ENCODE measurements at places on chromosomes 12 and 14.

DNA sequence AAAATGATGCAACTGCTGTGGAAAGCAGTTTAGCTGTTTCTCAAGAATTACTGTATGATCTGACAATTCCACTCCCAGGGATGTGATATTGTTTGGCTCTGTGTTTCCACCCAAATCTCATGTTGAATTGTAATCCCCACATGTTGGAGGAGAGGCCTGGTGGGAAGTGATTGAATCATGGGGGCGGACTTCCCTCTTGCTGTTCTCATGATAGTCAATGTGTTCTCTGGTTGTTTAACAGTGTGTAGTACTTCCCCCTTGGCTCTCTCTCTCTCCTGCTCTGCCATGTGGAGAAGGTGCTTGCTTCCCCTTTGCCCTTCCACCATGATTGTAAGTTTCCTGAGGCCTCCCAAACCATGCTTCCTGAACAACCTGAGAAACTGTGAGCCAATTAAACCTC lies 93.4 kb upstream of the CPM start:
- DNase-seq: no peak

DNA sequence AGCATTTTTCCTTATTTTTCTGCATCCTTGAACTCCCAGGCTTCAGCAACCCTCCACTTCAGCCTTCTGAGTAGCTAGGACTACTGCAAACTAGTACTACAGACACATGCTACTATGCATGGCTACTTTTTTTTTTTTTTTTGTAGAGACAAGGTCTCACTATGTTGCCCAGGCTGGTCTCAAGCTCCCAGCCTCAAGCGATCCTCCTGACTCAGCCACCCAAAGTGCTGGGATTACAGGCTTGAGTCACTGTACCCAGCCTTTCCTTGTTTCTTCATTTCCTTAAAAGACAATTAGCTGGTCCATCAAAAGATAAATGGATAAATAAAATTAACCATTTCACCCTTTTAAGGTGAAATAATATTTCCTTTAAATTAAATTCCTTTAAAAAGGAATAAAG lies 205.8 kb downstream of the SPTSSA start:
- no peak for DNase-seq

- no peak for DNase-seq
Measured at GRCh38 chr12:55718624-55719275, 1.4 kb upstream of the RDH5 start.

- no peak for DNase-seq
Measured at GRCh38 chr14:56094076-56094475, 24.1 kb upstream of the PELI2 start.

DNA sequence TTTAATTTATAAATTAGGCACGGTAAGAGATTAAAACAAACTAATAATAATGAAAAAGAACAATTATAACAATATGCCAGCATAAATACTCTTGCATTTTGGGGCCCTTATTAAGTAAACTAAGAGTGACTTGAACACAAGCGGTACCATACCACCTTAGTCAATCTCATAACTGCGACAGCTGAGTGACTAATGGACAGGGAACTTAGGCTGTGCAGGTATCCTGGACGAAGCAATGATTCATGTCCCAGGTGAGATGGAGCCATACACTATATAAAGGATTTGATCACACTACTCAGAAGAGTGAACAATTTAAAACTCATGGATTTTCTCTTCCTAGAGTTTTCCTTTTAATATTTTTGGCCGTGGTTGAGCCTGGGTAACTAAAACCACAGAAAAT lies 4.3 kb downstream of the KLRC4 start:
- DNase-seq: no peak

GRCh38 chr12:42076976-42077375 lies 67.7 kb downstream of the GXYLT1 start:
- no peak for DNase-seq

GRCh38 chr12:120583478-120584030 lies 2.4 kb upstream of the POP5 start:
- peak; percentile 75 for DNase-seq

DNA sequence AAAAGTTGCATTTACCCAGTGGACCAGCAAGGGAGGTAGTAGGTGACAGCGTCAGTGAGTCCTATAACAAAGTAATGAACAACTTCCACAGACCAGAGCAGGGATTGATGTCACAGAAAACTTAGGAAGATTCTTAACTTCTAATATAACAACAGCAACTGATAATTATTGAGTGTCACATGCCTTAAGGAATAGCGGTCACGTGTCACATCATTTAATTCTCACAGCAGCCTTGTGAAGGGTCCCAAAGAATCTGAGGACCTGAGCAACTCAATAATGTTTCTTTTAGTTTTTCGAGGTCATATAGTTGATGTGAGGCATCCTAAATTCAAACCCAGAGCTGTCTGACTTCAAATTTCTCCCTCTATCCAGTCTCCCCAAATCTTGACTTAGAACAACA lies 422.2 kb downstream of the EGLN3 start:
- DNase-seq: no peak

- DNase-seq: peak; percentile 45
Measured at GRCh38 chr12:113161415-113162016, 12.0 kb downstream of the CFAP73 start.

- DNase-seq: no peak
Measured at GRCh38 chr12:104339663-104340062, 36.1 kb downstream of the EID3 start.

- no peak for DNase-seq
Measured at GRCh38 chr14:54451961-54452360, 10.8 kb upstream of the CNIH1 start.

GRCh38 chr14:22997676-22998323 lies 12.1 kb downstream of the C14orf93 start:
- DNase-seq: no peak

- no peak for DNase-seq
Measured at GRCh38 chr12:30908722-30909348, 17.7 kb upstream of the TSPAN11 start.

DNA sequence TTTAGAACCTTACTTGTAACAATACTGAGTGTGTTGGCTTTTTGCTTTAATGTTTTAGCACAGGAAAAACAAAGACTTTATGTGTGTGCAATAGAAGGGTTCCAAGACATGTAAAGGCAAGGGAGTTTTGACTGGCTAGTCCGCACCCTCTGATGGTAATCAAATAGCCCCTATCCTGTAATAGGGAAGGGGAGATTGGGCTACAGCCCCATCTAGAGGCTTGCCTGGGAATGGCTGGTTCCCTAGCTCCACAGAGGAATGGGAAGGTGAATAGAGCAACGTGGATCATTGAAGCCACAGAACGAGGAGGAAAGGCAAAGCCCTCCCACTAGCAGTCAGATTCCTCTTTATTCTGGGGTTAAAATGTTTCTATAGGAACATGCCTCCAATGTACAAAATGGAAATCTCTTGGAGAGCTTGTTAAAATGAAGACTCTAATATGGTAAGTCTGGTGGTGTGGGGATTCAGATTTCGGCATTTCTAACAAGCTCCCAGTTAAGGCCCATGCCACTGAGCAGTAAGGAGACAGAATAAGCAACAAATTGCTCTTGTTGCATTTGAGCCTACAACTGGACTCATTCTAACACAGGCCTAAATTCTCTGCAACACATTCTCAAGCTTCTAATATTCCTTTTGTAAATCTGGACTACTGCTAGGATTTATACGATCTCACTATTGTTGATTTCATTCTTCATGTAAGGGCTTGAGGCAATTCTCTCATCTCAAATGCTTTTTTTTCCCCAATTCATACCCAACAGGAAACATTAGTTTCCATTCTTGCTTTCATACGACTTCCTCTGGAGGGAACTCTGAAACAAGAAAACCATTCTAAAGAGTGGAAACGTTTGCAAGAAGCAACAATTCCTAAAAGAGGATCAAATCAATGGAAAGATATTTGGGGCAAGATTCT lies 57.1 kb downstream of the NIN start:
- DNase-seq: peak; percentile 7

- DNase-seq: no peak
Measured at GRCh38 chr14:102498678-102499265, 10.8 kb downstream of the ANKRD9 start.

- DNase-seq: no peak
Measured at GRCh38 chr12:104480826-104481440, 24.2 kb downstream of the CHST11 start.

DNA sequence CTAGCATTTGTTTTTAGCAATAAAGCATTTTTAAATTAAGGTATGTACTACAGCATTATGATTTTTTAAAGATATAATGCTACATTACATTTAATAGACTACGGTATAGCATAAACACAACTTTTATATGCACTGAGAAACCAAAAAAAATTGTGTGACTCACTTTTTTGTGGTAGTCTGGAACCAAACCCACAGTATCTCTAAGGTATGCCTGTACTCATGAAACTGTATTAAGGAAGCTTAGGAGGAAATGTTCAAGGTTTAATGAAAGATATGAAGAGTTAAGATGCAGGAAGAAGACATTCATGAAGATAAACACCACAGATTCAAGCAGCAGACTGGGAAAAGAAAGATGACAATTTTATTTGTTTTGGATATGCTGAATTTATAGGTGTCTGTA lies 51.7 kb downstream of the PPP1R12A start:
- no peak for DNase-seq

DNA sequence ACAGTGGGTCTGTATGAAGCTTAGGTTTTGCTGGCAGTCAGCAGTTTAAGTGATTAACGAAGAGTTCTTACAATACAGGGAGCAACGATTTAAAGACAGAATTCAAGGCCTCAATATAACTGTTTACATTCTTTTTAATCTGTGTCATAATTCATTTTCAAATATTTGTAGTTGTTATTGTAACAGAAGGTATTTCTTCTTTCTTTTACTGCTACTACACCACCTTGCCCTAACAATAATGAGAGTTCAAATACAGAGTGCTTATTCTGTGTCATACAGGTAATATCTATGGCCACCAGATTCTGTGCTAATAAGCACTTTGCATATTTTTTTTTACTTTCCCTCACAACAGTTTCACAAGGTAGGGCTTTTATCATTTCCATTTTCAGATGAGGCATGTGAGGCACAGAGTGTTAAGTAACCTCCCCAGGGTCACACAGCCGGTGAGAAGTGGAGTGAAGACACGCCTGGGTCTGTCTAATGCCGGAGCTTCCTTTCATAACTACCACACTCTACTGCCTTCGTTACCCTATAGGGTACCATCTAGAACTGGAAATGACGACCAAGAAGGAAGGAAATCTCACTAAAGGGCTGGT lies 81.9 kb downstream of the PELI2 start:
- DNase-seq: no peak

DNA sequence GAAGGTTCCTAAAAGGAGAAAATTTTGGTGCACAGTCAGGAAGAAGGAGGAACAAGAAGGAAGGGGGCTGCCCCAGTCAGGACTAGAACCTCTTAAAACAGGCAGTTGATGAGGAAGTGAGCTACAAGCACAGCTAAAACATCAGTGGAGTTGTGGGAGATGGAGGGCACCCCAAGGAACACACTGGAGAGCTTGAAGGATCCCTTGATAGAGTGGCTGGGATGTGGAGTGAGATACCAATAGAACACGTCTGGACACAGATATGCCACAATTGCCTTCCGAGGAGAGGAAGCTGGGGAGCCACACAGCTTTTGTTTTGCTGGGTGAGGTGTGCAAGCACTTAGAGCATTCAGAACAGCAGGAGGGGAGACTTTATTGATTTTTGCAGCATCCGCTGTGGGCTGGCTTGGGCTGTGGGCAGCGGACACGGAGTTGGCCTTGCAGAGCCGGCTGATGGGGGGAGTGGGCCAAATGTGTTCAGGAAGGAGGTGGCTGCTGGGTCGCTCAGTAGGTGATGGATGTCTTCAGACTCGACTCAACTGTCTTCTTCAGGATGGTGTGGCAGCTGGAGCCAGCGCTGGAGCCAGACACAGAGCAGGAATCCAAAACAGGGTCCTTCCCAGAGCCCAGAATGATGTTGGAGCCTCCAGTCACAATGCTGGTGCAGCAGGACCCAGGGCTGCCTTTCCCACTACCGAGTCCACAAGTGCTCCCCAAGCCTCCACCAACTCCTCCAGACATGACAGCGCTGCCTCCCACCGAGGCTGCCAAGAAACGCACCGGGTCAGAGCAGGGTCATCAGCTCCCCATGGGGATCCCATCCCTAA lies 4.7 kb upstream of the KRT79 start:
- peak; percentile 55 for DNase-seq

DNA sequence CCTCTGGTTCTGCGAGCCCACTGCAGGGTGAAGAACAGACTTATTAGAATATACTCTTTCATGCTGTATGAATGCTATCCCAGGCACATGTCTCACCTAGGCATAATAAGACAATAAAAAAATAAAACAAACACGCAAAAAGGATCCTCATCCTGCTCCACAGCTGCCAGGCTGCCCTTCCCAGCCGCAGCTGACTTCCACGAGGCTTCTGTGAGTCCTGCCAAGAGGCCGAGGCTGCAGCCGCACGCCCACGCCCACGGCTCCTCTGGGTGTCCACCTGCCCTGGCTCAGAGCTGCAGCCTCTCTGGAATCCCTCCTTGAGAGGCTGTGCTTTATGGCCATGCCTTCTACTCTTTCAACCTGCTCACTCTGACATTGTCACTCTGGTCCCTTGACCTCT lies 6.9 kb downstream of the SMIM41 start:
- no peak for DNase-seq

- DNase-seq: no peak
Measured at GRCh38 chr14:81005540-81006228, 50.3 kb downstream of the TSHR start.

- DNase-seq: no peak
Measured at GRCh38 chr12:42482748-42483520, 106.6 kb downstream of the PRICKLE1 start.

- DNase-seq: no peak
Measured at GRCh38 chr12:112321245-112321644, 61.0 kb downstream of the HECTD4 start.
